ENCODE measurements at places on chromosomes 6 and 20.

DNA sequence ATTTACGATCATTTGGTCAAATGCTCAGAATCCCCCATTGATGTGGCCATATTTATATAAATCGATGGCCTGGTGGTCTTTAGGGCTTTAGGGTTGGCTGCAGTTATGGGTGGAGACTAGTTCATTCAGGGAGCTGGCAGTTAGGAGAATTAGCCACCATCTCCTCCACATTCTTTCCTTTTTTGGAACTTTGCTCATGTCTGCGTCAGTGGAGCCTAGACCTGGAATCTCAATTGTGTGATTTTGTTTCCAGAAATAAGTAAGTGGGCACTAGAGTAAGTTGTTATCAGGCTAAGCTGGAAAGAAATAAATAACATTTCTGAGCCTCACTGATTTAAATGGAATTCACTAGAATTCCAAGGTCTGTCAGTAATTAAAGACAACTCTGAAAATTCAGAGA is 29.0 kb upstream of the ELOVL5 start:
- DNase-seq, result no peak

DNA sequence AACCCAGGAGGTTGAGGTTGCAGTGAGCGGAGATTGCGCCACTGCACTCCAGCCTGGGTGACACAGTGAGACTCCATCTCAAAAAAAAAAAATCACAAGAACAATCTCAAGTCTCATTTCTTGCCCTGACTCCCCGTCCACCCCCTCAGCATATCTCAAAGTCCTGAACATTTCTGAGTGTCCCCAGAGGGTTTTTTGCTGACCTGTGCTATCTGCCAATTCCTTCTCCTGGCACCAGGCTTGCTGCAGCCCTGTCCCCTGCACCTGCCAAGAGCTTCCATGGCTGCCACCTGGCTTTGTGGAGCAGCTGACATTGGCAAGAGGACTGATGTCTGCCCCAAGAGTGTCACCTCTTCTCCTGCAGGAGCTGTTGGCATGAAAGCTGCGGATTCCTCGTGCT is 54.9 kb upstream of the PTPRT start:
- DNase-seq, result no peak

- DNase-seq, result peak; percentile 5
These were observed 157.7 kb upstream of the MMS22L start for GRCh38 chr6:97440590-97441176.

GRCh38 chr6:53680489-53680888 is 14.9 kb upstream of the KLHL31 start:
- DNase-seq, result no peak

DNA sequence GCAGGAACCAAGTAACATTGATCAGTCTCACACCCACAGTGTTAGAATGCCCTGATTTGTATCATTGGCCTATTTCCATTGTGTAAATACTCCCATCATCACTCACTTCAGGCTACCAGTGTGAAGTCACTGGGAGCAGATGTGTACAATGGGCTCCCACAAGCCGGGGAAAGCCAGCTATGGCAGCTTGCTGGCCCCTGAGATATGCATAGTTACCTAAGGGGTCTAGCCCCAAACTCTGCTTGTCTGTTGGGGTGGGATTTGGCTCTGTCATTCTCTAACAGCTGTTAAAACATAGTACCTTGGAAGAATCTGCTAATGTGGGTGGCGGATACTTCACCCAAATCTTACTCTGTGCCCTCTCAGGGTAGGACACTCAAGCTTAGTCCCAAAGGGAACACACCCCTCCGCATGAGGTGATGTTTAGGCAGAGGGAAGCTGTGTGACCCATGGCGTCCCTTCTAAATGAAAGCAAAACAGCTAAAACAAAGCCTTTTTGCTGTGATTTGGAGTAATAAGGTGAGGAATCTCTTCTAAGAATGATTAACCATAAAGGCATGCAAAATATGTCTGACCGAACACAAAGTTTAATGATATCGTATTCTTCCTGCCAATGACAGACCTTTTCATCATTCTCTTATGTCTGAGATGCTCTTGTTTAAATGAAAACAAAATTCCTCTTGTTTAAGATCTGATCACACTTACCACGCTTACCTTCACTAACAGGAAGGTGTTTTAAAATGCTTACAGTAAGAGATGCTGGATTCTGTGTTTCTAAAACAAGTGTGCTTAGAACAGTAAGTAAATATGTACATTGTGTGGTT is 45.9 kb upstream of the PXDC1 start:
- DNase-seq, result no peak

DNA sequence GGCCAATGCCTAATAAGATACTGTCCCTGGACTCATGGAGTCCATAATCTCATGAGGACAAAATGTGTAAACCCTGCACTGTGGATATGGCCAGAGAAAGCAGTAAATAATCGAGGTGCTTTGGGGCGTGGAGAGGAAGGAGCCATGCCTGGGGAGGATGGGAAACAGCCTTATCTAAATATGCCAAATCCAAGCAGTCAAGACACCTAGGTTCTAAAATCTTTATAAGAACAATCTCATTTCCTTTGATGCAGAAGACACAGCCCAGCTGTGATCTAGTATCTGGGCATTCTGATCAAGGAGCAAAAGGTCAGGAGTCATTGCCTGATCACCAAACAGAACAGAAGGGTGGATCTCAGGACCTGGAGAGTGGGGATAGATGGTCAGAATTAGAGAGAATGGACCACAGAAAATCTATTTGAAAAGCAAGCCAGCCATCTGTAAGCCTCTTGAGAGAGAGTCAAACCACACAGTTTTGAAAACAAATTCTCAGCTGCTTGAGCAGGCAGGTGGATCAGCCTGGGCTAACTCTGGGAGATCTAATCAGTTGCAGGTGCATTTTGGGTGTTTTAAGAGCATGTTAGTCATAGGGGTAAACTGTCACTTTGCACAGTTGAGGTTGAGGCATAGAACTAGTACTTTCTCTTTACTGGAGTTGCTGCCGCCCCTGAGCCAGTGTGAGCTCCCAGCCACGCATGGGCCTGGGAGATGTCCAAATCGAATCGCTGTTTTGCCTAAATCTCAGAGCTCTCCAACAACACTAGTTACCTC is 130.8 kb upstream of the TNFAIP3 start:
- peak; percentile 35 for DNase-seq

- DNase-seq, result no peak
These were observed 9.8 kb downstream of the ZNF335 start for GRCh38 chr20:45962031-45962755.

GRCh38 chr6:134621858-134622257 is 303.9 kb upstream of the SGK1 start:
- DNase-seq, result no peak

GRCh38 chr6:147615659-147616456 is 107.4 kb downstream of the SAMD5 start:
- no peak for DNase-seq

GRCh38 chr6:158161566-158162254 is 6.4 kb downstream of the SERAC1 start:
- no peak for DNase-seq

- DNase-seq, result no peak
These were observed 16.7 kb downstream of the DYNLT1 start for GRCh38 chr6:158627940-158628211.

DNA sequence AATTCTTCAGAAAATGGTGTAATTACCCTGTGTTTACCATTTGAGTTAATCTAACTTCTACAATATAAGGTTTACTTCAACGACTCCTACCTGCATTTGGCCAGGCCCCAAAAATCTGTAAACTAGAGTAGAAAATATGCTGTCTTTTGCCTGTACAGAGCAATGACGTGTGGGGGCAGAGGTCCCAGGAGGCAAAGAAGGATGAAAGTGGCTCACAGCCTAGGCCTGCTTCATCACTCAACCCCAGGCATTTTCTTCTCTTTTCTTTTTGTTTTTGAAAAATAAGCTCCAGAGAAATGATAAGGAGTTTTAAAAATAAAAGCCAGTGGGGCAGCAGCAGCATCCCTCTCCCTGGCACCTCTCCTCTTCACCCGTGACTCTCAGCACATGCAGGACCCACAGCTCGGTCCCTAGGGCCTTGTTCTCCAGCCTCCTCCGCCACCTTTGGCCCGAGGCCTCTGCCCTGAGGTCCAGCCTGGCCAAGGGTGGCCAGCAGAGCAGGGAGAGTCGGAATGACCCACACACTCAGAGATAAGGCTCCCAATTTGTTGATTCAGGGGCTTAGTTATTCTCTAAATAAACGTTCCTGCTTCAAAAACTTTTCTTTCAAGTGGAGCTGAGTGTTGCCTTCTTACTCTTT is 310.3 kb upstream of the RNF24 start:
- no peak for DNase-seq

DNA sequence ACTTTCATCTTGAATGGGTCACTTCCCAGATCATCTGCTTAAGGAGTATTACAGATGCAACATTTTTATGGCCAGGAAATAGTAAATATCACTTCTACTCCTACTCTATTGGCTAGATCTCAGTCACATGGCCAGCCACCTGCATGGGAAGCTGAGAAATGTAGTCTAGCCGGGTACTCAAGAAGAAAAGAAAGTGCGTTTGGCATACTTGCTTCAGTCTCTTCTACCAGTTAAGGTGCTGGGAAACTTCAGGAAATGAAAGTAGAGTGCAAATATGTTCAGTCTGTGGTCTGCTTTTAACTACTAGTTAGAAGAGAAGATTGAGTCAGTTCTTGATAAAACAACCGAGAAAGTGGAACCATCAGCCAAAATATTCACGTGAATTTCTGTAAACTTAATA is 129.2 kb downstream of the PDSS2 start:
- DNase-seq, result peak; percentile 54

DNA sequence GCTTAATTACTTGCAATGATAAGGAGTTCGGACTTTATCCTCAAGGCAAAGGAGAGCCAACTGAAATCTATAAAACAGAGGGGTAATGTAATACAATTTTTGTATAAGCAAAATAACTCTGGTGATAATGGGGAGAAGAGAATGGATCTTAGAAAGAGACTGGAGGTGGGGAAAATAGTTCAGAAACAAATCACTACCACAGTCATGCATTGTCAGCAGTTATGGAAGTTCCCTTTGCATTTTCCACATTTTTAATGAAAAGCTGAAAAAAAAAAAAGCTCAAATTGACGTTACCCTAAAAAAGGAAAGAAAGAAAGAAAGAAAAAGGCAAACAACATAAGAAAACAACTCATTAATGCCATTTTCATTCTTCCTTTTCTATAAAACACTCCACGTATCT is 337.6 kb upstream of the HSF2 start:
- no peak for DNase-seq

GRCh38 chr20:48648482-48649051 is 179.2 kb downstream of the PREX1 start:
- no peak for DNase-seq

GRCh38 chr6:112626468-112627082 is 279.4 kb downstream of the RFPL4B start:
- no peak for DNase-seq

- no peak for DNase-seq
These were observed 27.4 kb downstream of the HEBP2 start for GRCh38 chr6:138431256-138432062.

- no peak for DNase-seq
These were observed 440.2 kb downstream of the TBC1D32 start for GRCh38 chr6:120894077-120894476.

DNA sequence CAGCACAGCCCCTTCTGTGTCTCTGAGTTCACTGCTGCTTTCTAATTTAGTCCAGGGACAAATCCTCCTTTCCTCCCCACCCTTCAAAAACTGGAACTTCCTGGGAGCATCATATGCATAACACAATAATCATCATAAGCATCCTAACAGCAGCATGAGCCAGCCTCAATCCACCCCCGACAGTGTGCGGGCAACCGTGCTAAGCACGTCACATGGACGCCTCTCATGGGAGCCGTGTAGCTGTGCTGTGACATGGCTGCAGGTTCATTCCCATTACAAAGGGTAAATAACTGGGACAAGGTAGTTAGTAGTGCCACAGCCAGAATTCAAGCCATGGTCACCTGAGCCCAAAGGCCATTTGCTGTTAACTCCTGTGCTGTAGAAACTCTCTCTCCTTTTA is 24.5 kb upstream of the ULBP3 start:
- DNase-seq, result no peak

DNA sequence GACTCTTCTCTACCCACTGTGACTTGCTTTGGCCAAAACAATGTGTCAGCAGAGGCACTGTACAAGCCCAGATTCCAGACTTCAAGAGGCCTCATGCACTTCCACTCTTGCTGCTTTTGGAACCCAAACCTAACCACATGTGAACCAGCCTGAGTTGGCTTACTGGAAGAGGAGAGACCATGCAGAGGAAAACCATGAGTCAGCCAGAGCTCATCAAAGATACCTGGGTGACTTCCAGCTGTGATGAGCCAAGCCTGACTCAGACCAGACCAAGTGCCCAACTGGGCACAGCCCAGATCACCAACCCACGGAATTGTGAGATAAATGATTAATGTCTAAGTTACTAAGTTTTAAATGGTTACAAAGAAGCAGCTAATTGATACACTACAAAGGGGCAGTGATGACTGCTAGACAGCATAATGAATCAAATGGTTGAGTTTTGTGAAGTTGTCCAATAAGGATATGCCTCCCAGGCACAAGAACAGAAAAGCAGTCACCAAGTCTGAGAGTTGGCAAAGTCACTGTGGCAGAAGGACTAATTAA is 16.2 kb upstream of the BEND6 start:
- peak; percentile 47 for DNase-seq

GRCh38 chr6:69181964-69182363 is 546.9 kb downstream of the ADGRB3 start:
- DNase-seq, result no peak

- DNase-seq, result no peak
These were observed 154.6 kb upstream of the TAB2 start for GRCh38 chr6:149162924-149163323.

- DNase-seq, result peak; percentile 64
These were observed 37.8 kb upstream of the IGF2R start for GRCh38 chr6:159931112-159931511.

DNA sequence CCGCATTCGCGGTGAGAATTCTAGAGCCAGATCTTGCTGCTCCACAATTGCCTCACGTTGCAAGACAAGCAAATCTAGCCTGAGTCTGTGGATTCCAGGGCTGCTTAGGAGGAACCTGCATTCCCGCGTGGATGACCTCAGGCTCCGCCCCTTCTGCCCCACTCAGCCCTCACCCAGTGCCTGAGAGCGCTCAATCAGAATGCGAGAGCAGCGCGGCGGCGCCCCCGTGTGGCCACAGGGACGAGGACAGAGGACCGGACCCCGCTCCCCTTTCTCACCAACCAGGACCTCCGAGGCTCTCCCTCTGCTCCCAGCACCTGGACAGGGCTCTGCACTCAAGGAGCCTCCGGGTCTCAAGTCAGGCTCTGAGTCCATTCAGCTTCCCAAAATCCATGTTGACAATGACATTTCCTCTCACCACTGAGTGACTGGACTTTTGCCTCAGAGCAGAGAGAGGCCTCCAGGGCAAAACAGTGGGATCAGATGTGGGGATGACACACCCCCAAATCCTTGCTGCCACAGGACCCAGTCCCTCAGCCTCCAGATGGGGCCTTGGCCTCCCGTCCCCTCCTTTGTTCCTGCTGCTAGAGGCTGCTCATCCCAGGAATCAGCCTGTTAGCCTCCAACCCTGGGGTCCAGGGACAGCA is 52.0 kb downstream of the RPP21 start:
- DNase-seq, result peak; percentile 93

GRCh38 chr6:132713352-132714134 is at the start of gene VNN1:
VNN1 (minus strand) TSS chr6:132714055; CDS start chr6:132714035, 20 bp downstream.
- no peak for DNase-seq

DNA sequence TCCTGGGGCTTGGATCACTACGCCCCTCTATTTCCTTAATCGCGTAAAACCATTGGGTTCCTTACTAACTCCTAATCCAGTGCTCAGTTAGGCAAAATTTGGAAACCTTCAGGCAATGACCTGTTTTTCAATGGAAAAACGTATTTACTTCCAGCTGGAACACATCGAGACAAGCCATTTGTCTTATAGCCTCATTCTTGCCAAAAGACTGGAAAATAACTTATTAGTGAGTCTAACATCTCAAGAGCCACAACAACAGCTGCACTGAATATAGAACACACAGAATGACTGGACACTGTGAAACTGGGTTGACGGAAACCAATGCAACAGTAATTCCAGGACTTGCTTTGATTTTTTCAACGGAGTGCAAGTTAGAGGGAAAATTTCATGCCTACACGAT is 125.2 kb upstream of the MAP3K7 start:
- DNase-seq, result no peak

All from activated CD4-positive, alpha-beta T cell treated with anti-CD3 and anti-CD28 coated beads for 36 hours (primary cell).